ENCODE measurements at places on chromosomes 2 and 18.

DNA sequence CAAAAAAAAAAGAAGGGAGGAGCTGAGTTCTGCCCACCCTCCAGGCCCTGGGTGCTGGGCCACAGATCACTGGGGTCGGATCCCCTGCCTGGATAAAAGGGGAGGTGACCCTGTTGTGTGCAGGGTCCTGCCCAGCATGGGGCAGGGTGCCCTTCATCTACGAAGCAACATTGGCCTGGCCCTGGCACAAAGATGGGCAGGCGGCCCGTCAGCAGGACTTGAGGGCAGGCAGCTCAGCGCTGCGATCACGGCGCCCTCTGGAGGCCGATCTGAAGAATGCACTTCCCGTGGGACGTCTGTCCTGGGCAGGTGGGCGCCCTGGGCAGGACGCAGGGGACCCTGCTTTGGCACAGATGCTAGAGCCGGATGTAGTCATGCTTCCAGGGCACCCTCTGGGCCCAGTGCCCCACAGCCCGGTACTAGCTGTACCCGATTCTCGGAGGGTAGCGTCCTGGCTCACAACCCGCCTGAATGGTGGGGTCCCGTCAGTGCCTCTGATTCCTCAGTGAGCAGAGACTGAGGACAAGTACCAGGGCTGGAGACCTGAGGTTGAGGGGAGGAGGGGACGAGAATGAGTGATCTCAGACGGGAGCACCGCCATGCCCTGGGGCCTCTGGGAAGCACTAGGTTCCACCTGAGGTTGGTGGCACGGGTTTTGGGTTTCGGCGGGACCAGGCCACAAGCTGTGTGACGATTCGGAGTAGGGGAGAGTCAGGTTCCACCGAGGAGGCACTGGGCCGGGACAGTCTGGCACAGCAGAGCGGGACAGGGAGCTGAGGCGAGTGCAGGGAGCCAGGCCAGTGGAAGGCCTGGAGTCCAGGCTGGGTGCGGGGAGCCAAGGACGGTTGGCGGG lies 18.0 kb downstream of the ARID5A start:
- peak; percentile 63 for DNase-seq

- DNase-seq, result no peak
Measured at GRCh38 chr2:88091943-88092342, 24.3 kb downstream of the SMYD1 start.

DNA sequence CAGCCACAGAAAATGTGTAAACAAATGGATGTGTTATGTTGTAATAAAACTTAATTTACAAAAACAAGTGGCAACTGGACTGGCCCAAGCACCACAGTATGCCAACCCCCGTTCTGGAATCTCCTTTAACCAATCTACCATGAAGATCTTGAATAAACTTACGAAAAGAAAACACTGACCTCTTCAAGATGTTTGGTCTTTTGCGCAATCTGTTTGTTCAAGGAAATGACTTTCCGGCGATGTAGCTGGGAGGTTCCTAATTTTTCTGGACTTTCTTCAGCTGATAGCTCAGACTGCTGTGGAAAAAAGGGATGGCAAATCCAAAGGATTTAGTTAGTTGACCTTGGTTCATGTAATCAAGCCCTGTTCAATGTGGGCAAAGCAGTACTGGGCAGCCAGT lies 55.7 kb downstream of the CCDC93 start:
- DNase-seq, result no peak

DNA sequence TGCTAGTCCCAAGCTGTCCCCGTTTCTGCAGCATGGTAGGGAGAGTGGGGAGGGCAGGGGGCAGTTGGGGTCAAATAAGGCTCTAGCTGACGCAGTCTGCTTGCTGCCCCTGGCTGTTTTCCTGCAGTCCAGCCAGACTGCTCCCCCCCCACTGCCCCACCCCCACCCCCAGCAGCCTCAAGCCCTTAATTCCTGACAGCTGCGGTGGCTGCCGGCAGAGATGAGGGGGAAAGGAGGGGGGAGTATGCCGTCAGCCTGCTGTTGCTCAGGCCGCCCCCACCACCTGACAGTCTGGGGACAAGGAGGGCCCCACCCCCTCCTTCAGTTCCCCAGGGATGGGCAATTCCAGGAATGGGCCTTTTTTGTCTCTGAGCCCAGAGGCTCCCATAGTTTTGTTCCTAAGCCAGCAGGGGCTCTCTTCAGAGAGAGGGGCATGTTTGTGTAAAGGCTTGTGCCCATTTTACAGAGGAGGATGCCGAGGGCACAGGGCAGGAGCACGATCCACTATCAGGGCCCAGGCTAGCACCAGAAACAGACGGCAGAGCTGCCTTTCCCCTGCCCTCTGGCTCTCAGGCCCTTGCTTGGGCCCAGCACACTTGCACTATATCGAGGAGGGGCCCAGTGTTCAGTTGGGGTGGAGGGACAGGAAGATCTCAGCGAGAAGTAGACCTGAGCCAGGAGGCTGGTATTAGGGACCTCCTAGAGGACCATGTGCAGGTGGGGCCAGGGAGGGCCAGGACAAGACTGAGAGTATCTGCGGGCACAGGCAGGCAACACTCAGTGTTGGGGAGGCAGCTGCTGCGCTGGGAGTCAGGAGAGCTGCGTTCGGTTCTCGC lies 1.5 kb upstream of the WNT10A start:
- no peak for DNase-seq

DNA sequence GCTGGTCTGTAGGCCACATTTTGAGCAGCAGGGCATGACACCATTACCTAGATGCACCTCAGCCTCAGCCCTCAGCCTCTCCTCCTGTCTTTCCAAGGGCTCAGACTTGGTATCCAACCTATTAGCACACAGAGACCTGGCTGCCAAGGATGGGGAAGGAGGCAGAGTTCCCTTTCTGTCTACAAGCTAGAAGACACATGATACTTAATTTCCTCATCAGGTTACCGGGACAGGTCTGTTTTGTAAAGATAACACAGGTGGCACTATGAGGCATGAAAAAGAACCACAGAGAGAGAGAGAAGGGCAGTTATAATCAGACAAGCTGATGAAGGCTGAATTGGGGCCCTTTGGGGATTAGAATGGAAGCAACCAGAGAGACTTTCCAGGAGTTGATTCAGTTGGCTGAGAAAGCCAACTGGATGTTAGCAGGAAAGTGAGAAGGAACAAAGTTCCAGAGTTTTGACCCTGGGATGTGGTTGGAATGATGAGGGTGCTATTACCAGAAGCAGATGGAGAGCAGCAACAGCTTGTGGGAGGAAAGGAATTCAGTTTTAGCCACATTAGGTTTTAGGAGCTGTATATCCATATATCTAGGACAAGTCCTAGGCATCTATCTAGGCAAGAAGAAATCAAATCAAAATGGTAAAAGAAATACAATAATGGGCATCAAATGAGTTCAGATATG lies 46.0 kb upstream of the RMND5A start:
- no peak for DNase-seq

DNA sequence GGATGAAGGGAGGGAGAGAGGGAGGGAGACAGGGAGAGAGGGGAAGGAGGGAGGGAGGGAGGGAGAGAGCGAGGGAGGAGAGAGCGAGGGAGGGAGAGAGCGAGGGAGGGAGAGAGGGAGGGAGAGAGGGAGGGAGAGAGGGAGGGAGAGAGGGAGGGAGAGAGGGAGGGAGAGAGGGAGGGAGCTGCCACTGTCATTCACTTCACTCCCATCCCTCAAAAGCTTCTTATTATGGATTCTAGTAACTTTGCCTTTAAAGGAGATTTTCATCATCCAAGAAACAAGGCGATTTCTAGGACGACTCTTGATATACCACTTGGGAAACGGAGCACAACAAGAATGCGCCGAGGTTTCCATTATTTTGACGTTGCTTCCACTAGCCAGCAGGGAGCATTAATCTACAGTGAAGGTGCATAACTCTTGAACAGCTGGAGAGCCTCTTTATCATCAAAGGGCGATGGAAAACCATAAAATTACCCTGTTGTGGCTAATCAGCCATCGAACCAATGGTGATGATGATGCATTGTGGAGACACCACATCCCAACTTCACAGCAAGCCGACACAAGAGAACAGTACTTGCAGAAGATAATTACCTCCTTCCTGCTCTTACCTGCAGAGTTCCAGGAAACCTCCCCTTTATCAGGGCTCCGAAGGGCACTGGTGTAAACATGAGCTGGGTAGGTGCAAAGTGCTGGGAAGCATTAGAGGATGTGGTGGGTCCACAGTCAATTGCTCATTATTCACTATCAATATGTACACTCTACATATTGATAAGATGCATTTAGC lies 130.5 kb downstream of the EIPR1 start:
- DNase-seq, result no peak

DNA sequence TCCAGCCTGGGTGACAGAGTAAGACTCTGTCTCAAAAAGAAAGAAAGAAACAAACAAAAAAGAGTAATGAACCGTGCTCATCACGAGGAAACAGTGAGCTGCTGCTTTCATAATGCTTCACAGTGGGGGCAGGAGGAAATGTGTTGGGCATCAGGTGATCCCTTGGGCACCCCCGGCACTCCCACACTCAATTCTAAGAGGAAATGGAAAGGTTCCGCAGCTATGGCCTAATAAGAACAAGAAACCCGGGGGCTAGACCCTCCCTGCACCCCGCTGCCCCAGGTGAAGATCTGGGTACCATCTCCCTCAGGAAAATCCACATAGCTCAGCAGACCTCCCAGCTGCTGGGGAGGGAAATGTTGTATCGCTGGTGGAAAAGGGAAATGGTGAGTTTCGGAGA lies 118.9 kb downstream of the LPIN1 start:
- DNase-seq, result no peak

Data from activated T-cell treated with anti-CD3 and anti-CD28 coated beads for 48 hours (primary cell).